ENCODE measurements at places on chromosomes 13 and 19. TPM values are rescaled to one million over a fixed set of nuclear protein-coding genes. Genes with fewer than 3 reads are reported as not detected.

JUNB gene
- 128 TPM for total RNA-seq

LILRB3 gene
- total RNA-seq: 0.17 TPM

ZNF90 gene
- not detected for total RNA-seq

CGB1 gene
- not detected for total RNA-seq

FAM174C gene
- total RNA-seq: 95.1 TPM

TGFBR3L gene
- total RNA-seq: 1.6 TPM

FAM83E gene
- total RNA-seq: 0.15 TPM

RASL11A gene
- 4.8 TPM for total RNA-seq
